ENCODE measurements at places on chromosomes 1 and 21.

- DNase-seq, result no peak
Observed at GRCh38 chr1:116918714-116919357, 9.1 kb downstream of the PTGFRN start.

DNA sequence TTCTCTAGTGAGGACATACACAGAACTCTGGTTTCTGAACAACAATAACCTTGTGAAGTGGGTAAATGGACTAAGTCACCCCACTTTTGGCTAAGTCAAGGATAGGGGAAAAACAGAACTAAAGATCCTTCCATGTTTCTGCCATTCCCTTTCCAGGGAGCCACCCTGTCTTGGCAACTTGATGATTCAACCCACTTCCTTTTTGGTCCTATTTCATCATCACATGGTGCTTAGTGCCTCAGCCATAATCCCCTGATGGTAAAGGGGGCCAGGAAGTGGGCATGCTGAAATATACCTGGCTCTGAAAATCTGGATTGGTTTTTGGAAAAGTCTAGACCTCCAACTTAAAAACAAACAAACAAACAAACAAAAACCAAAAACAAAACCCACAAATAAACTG lies 206.4 kb upstream of the FOXD3 start:
- DNase-seq, result no peak

DNA sequence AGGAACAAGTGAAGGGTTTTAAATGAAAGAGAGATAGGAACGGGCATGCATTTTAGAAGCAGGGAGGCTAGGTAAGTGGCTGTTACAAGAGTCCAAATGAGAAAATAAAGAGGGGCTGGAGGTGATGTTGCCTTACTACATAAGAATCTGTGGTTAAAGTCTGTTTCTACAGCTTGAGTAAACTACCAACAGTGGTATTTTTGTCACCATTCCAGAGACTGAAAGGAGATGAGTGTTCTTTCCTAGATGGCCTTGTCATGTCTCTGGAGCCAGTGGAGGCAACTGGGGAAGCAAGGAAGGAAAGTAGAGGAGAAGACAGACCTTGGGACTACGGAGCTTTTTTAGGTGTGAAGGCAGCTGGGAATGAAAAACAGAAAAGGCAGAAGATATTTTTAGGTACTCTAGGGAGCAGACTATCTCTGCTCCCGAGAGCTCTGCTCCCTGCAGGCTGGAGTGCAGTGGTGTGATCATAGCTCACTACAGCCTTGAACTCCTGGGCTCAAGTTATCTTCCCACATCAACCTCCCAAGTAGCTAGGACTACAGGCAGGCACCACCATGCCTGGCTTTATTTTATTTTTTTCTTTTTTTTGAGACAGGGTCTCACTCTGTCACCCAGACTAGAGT lies 12.2 kb downstream of the HDAC1 start:
- no peak for DNase-seq

DNA sequence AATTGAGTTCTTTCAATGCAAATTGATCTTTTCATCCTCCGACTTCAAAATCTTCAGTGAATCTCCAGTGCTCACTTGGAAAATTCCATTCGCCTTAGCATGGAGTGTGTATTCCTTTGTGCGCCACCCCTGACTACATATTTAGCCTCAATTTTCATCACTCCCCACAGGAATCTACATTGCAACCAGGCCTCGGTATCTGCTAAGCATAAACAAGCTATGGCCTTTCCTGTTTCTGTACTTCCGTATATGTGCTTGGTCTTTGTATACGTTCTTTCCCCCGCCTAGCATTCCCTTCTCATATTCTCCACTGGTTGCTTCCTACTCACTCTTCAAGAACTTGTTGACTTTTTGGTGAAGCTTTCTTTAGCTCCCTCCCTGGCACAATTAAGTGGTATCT lies 470.8 kb downstream of the LMO4 start:
- DNase-seq, result no peak

DNA sequence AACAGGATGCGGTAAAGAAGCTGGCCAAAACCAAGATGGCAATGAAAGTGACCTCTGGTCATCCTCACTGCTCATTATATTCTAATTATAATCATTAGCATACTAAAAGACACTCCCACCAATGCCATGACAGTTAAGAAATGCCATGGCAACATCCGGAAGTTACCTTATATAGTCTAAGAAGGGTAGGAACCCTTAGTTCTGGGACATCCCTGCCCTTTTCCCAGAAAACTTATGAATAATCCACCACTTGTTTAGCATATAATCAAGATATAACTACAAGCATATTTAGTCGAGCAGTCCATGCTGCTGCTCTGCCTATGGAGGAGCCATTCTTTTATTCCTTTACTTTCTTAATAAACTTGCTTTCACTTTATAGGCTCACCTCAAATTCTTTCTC lies 79.8 kb downstream of the DDX20 start:
- DNase-seq, result no peak

- DNase-seq, result no peak
Observed at GRCh38 chr1:227748496-227749182, 13.4 kb downstream of the SNAP47 start.

DNA sequence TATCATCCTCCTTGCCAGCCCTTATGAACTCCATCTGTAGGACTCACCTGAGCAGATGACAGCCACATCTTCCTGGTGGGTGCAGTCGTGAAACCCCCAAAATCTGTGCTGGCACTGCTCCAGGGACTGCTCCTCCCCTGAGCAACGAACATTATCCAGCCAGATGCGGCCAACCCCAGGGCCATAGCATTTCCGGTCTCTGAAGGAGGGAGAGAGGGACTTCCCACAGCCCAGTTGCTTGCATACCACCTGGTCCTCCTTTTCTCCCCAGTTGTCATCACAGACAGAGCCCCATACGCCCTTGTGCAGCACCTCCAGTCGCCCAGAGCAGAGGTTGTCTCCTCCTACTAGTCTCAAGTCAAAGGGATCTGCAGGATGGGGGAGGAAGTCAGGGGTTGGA lies 8.5 kb downstream of the CD5L start:
- no peak for DNase-seq

GRCh38 chr21:27677546-27677945 lies 710.7 kb upstream of the ADAMTS5 start:
- DNase-seq, result no peak

DNA sequence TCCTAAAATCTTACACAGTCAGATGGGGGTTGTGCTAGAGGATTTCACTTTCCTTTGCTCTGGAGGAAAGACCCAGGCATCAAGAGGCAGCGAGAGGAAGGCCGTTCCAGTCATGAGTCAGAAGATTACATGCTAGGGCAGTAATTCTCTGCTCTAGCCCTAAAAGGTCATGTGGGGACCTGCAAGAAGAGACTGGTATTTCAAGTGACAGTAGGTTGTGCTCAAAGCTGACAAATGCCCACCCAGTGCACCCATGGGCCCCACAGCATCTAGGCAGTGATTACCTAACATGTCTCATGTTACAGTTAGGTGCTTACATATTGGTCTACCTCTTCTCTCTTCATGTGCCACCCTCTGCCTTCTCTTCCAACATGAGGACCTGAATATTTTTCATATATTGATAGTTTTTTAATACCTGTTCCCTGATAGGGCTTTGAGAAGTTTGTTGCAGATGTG lies 99.7 kb upstream of the BEND5 start:
- DNase-seq, result no peak

DNA sequence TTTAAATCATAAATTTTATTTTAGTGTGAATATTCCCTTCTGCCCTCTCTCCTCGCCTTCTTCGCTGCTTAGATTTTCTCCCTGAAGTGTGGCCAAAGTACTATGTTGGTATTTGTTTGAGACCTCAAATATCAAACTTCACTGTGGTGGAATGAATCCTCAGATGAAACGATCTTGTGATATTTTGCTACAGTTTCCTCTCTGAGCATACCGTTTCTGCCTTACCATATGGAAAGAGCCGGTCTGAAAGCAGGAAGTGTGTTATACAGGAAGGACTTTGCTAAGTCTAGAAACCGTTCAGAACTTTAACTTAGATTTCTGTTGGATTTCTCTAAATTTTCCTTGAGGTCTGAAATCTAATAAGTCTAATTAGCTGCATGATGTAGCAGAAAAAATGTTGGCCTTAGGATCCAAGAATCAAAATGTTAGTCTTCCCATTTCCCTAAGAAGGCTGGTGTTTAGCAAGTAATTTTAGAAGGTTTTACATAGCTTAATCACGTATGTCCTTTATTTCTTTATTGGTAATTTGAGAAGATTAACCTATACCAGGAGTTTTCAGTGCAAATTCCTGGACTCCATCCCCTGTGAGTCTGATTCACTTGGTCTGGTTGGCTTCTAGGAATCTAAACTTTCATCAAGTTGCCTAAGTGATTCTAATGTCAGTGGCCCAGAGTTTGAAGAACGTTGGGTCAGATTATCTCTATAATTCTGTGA lies 30.7 kb downstream of the SDCCAG8 start:
- DNase-seq, result no peak

DNA sequence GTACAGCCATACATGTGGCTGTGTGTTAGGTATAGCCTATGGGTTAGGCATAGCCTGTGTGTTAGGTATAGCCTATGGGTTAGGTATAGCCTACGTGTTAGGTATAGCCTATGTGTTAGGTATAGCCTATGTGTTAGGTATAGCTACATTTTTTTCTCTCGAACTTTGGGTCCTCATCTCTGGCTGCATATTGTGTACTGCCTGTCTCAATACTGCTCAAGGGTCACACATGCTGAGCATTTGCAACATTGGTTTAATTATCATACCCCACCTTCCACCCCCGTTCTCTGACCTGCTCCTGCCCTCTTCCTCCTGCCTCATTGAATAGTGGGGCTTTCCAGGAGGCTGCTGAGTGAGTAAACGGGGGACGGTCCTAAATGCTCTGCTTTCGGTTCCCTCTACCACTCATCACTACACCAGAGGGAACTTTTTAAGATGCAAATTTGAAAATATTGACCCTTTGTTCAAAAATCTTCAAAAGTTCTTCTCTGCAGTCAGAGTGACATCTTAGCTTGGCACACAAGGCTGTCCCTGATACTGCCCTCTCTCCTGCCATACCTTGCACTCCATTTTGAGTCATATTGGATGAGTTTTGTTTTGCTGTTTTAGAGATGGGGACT lies 17.8 kb downstream of the OR2B11 start:
- no peak for DNase-seq

DNA sequence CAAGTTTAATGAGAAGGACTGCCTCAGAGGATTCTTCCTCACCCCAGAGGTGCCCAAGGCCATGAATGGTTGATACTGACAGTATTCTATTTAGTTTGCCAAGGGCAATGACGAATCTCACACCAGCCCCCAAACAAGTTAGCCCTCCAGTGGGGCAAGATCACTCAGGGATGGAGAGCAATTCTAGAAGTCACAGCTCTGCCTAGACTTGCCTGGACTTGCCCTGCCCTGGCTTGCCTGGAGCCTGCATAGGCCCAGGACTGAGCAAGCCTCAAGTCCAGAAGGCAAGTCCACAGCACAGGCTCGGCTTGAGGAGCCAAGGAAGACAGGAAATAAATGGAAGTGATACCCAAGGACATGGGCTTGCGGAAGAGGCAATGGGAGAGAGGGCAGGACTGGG lies 39.5 kb upstream of the RGS16 start:
- peak; percentile 21 for DNase-seq

- DNase-seq, result no peak
Observed at GRCh38 chr21:33139084-33139483, 69.1 kb downstream of the OLIG1 start.

DNA sequence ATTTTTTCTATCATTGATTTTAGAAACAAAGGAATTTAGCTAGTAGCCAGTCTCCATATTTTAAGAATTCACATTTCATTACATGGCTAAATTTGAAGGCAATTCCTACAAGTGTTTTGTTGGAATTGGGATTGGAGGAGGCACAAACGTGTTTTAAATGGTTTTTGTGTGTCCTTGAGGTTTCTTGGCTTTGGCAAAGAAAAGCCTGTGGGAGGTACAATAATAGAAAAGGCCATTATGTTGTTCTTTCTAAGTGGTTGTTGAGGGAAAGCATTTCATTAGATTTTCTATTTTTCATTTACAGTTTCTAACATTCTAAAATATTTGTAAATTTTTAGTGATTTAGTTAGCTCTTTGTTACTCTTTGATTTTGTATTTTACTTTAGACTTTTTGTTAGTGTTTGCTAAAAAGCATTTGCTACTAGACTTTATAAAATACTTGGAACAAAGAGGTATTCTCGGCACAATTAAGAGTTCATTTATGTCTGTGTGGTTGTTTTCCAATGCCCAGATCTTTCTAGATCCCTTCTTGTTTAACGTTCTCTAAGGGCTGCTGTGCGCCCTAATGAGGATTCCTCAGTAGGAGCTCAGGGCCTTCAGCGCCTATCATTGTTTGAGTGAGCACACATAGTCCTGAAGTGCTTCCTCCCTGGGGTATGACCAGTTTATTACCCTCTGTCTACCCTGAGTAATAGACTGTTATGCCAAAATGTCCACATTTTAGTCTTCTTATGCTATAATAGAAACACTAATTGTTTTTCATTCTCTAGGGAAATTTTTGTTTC lies 70.0 kb upstream of the KIAA1614 start:
- DNase-seq, result peak; percentile 78

DNA sequence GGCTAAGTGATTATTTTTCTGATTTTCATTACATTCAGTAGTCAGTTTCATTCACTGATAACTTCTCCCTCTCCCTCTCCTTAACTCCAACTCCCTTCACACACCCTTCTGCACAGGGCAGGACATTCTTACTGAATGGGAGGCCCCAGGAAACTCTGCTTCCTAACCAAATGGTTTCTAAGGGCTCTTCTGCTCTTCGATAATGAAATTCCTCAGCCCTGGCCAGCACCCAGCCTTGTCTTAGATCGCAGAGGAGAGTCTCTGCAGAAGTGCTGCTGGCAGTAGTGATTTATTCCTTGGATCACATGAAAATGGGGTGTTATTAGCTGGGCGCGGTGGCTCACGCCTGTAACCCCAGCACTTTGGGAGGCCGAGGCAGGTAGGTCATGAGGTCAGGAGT lies 16.4 kb downstream of the PLEKHM2 start:
- DNase-seq, result no peak

DNA sequence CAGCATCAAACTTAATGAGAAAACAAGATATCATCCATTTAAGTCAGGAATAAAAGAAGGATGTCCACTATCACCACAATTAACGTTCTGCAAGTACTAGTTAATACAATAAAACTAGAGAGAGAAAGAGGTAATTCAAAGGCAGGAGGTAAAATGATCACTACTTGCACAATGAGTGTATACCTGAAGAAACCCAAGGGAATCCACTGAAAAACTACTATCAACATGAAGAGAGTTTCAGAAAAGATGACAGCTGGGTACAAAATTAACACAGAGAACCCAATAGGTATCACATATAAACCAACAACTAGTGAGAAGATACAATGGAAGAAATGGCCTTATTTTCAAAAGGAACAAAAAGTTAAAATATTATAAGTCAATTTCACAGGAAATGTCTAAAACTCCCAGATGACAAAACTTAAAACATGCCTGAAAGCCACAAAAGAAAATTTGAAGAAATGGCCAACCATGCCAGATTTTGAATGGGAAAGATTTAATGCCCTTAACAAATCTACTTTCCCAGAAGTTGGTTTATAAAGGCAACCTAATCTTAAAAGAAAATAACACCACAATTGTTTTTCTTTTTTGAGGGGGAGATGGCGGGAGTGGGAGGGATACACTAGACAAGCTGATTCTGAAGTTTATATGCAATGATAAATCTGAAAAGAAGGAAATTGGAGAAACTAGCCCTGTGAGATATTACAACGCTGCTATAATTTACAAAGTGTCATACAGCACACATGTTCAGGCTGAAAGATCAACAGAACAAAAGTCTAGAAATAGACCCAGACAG lies 17.8 kb downstream of the VPS26C start:
- DNase-seq, result no peak
